ENCODE measurements at places on chromosomes 4 and X. TPM values are rescaled to one million over a fixed set of nuclear protein-coding genes. Genes with fewer than 3 reads are reported as not detected.
A peak's percentile ranks its signal among the peaks of the same experiment; 100 is the strongest.

DNA sequence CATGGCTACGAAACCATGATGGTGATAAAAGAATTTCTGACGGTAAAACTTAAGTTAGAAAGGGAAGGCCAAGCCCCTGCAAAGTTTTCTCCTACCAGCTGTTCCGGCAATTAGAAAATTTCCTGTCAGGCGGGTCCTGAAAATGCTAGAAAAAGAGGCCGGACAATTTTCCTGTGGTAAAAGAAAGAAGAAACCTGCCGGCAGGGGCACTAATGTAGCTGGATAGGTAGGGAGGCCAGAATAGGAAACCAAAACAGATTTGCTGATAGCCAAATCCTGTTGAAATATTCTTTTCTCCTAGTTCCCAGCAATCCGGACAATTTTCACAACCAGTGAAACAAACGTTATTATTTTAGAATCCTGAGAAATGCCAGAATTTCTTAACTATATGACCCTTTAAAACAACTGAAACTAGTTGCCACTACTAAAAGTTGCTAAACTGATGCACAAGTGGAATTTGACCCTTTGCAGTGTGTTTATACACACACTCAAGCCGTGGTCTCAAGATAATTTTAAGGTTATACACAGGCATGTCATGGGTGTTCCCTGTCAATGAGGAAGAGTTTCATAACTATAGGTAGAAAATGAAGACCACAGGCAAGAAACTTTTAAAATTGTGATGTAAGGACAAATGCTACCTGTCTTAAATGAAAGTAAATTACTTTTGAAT lies 47.7 kb downstream of the RPS6KA3 start:
- ATAC-seq = peak; percentile 58

GRCh38 chrX:74449322-74449936 lies 28.1 kb downstream of the SLC16A2 start:
- no peak for ATAC-seq

DNA sequence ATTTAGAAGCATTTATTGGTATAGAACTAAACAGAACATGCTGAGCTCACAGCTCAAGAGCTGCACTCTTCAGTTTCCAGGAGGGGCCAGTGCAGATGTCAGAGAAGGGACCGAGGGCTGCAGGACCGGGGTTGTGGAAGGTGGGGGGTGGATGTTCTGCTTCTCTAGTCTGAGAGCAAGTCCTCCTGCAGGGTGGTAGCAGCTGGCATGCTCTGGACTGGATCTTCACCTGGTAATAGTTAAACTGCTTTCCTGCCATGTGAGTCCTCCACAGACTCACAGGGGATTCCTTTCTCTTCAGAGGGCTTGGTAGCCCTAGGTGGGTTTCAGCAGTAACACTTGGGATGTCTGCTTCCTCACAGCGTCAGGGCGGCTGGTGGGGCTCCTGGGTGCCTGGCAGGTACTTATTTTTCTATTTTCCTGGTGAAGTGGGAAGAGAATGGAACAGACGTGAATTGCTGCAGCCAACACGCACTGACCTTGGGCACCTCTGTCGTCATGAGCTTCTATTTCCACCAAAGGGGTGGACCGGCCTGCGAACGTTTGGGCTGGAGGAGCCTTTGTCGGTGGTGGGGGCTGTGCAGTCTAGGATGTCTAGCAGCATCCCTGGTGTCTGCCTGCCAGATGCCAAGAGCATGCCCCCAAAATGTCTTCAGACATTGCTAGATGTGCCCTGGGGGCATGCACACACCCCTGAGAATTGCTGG lies 2.5 kb downstream of the MAEA start:
- no peak for ATAC-seq

DNA sequence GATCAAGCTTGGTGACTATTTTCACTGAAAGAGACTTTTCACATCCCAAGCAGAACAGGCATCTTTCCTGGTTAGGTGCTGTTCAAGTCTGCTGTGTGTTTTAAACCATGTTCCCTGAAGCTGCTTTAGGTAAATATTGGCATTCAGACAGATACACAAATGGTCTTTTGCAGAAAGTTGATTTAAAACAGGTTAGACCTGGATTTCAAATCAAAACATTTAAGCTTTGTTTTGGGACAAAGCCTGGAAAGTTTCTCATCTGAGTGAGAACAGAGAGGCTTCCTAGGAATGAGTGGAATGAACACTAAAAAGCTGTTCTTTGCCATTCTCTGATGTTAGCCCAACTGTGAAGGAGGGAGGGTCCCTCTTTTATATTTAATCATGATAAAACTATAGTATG lies 10.1 kb downstream of the ANXA3 start:
- ATAC-seq = no peak

- no peak for ATAC-seq
These were observed 85.0 kb upstream of the SORBS2 start for GRCh38 chr4:185896817-185897488.

- ATAC-seq = no peak
These were observed 70.1 kb downstream of the CHRNA9 start for GRCh38 chr4:40405193-40405592.

- no peak for ATAC-seq
These were observed 131.5 kb upstream of the VEGFC start for GRCh38 chr4:176924238-176924637.

- ATAC-seq = peak; percentile 28
These were observed 6.4 kb downstream of the PPEF2 start for GRCh38 chr4:75895744-75896314.

Gene IL3RA
- 7.0 TPM for total RNA-seq

Gene TMSB15A
- total RNA-seq = not detected

Gene SLBP
- 34.1 TPM for total RNA-seq

Gene TMEM271
- not detected for total RNA-seq

Gene RAB39B
- total RNA-seq = 0.54 TPM

Gene IL21
- total RNA-seq = not detected

Data from gastroesophageal sphincter (tissue), 4 donors.